ACHN (cell line): ENCODE measurements at places on chromosomes 1 and 21.

- no peak for DNase-seq
Measured at GRCh38 chr1:241417258-241417657, 60.3 kb upstream of the RGS7 start.

DNA sequence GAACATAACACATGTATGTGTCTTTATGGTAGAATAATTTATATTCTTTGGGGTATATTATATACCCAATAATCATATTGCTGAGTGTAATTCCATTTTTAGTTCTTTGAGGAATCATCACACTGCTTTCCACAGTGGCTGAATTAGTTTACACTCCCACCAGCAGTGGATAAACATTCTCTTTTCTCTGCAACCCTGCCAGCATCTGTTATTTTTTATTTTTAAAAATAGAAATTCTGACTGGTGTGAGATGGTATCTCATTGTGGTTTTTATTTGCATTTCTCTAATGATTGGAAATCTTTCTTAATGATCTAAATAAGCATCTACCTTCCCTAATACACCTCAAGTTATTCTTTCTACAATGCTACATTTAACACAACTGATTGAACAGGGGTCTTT lies 346.2 kb upstream of the LYPLAL1 start:
- no peak for DNase-seq

GRCh38 chr1:246482805-246483568 lies 24.1 kb downstream of the SMYD3 start:
- DNase-seq: peak; percentile 3

DNA sequence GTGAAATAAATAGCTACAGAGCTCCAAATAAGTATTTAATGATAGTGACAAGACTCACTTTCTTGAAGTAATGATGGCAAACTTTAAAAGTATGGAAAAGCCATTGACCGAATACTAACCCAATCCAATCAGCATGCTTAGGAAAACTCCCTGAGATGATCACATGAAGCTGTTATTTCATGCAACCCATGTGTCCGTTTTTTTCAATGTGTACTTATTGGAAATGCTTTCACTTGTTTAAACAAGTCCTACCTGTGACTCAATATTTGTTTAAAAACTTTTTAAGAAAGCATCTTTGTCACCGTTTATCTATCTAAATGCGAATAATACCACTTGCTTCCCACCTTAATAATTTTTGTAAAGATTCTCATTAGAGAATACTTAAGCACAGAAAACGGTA lies 185.8 kb downstream of the NRIP1 start:
- DNase-seq: no peak

DNA sequence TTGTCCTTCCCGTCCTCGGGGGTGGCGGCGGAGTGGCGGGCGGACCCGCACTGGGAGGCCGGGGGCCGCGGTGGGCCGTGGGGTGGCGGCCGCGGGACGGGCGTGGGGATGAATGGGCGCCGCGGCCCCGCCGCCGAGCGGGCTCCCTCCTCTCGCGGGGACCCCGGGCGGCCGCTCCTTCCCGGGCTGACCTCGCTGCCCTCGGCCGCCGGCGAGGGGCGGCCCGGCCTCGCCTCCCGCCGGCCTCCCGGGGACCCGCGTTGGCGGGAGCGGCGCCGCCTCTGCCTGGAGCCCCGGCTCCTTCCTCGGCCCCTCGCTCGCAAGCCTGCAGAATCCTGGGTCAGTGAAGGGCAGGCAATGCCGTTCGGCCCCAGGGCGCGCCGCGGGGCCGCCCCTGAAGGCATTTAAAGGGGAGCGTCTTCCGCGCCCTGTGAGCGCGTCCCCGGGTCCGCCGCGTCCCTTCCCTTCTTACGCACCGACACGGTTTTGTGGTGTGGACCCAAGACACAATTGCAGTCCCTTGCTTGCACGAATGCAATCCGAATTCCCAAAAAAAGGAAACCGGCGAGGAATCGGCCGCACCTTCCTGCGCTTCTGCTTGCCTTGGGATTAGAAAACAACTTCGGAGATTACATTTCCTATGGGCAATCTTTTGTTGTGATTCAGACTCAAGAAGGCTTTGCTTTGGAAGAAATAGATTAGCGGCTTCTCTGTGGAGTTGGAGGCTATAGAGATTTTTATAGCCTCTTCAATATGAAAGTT lies 776 bp downstream of the ITSN1 start:
- DNase-seq: peak; percentile 28

- DNase-seq: peak; percentile 87
Measured at GRCh38 chr1:151494741-151495281, 16.4 kb upstream of the CGN start.

DNA sequence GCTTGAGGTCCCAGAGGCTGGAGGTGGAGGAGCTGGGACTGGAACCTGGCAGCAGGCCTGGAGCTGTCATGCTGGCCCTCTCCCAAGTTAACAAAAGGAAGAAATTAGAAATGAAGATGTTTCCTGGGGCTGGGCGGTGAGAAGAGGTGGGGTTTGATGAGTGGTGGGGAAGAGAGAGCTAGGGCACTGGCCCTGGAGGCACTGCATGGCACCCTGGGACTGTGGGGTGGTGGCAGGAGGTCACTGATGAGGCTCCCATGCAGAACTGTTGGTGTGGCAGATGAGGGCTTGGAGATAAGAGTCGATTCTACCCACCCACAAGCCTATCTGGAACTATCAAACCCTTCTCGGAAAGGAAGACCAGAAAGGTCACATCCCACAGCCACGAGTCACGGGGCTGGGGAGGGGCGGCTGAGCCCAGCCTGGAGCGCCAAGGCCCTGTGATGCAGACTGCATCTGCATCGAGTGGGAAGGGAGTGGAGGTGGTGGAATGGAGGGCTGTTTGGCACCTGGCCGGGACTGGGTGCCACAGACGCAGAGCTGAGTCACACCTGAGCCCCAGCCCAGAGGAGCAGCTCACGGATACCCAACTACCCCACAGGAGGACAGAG lies 29.4 kb downstream of the MRPL37 start:
- DNase-seq: peak; percentile 64

GRCh38 chr1:86352086-86352485 lies 44.0 kb downstream of the ODF2L start:
- DNase-seq: no peak

- DNase-seq: no peak
Measured at GRCh38 chr1:153608742-153609584, 4.0 kb downstream of the S100A16 start.

GRCh38 chr1:173995475-173995874 lies 26.7 kb downstream of the RC3H1 start:
- no peak for DNase-seq

DNA sequence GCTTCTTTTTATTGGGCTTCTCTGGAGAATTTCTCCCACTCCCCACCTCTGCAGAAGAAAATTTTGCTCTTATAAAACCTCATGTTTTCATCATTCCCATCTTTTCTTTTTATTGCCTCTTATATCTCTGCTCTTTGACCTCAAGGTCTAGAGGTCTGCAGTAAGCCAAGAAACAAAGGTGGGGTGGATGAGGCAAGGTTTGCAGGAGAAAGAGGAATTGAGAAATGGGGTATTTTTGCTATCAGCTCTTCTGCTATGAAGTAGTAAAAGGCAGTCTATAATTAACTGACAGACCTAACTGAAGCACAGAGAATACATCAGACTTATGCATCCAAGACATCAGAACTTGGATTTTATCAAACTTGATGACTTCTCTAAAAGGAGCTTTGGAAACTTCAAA lies 22.9 kb downstream of the SYT11 start:
- DNase-seq: no peak

- no peak for DNase-seq
Measured at GRCh38 chr1:163308811-163309210, 12.9 kb upstream of the NUF2 start.

DNA sequence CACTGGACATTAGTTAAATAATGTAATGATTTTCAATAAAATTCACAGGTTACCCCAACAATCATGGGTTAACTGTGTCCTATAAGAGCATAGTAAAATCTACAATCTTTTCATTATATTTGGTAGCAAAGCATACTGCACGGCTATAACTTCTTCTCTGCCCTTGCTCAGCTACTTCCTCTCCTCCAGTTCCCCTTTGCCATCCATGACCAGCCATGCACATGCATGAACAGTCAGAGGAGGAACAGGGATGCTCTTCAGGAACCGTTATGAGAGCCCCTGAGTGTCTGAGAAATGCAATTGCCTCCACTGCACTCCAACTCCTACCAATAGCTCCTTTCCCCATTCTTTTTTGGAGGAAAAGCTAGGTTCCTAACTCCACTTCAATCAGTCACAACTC lies 646.7 kb downstream of the LTN1 start:
- DNase-seq: no peak

DNA sequence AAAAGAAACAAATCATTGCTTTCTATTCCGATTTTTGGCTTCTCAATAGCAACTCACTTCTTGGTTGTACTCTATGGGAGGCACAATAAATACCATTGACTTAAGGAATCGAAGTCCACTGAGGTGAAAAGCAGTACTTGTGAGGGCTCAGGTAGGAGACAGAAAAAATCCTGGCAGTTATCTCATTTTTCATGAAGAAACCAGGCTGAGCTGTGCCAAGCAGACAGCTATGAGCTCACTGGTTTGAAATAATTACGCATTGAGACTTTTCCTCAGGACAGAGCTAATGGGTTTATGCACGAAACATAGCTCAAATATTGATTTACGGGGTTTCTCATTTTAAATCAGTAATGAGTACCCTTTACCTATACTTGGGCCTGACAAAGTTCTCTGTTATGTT lies 18.5 kb downstream of the COLGALT2 start:
- no peak for DNase-seq

DNA sequence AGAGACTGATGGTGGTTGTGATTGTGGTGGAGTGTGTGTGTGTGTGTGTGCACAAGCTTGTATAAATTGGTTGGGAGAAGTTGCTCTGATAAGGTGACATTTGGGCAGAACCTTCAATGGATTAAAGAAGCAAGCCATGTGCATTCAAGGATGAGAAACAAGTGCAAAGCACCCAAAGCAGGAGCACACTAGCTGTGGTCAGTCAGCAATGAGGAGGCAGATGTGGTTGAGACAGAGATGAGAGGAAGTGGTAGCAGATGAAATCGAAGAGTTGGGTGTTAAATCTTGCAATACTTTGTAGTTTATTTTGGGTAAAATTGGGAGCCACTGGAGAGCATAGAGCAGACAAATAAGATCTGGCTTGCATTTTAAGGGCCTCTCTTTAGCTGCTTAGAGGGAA lies 4.4 kb upstream of the PGBD5 start:
- no peak for DNase-seq

- DNase-seq: peak; percentile 7
Measured at GRCh38 chr1:173161510-173162221, 45.5 kb downstream of the TNFSF4 start.

GRCh38 chr1:244304656-244305055 lies 147.1 kb downstream of the ADSS2 start:
- no peak for DNase-seq

DNA sequence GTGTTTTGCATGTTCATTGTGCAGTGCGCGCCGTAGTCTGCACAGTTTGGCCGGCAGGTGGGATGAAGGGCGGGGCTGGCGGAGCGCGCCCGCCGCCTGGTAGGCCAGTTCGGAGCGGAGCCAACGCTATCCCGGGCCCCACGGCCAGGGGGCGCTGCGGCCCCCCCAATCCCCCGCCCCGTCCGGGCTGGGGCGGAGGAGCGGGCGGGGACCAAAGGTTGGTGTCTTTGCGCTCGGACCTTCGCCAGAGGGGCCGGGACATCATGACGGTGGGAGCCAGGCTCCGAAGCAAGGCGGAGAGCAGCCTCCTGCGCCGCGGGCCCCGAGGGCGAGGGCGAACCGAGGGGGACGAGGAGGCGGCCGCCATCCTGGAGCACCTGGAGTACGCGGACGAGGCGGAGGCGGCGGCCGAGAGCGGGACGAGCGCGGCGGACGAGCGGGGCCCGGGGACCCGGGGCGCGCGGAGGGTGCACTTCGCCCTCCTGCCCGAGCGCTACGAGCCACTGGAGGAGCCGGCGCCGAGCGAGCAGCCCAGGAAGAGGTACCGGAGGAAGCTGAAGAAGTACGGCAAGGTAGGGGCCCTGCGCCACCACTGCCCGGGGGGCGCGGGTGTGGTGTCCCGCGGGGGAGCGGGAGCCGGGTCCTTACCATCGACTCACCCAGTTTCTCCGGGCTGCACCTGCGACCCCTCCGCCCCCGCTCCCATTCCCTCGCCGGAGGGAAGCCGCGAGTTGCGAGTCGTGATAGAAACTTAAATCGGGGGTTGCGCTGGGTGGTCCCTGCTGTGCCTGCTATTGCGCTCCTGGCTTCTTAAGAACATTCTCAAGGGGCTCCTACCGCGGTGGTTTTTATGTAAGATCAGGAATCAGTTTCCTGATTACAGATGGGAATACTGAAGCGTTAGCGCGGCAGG lies at the start of gene C1orf115:
Gene C1orf115, plus strand, starts transcription at position 224 of the 913 bp plus-strand sequence. Its CDS starts 40 bp downstream, at position 264.
- DNase-seq: peak; percentile 80

DNA sequence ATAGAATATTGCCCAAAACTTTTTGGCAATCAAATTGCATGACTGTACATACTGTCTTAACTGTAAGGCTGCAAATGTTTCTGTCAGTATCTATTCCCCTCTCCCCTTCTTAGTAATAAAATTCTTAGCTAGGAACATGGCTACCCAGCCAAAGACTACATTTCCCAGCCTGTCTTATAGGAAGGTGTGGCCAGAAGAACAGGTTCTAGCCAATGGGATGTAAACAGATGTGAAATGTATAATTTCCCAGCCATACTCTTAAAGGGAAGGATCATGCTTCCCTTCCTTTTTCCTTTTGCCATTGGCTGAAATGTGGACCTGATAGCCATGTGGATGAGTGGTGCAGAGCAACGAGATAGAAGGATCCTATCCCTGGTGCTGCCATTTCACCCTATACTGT lies 7.0 kb upstream of the HIVEP3 start:
- DNase-seq: no peak
